Activated naive CD8-positive, alpha-beta T cell treated with anti-CD3 and anti-CD28 coated beads, Interleukin-2, amount 50 U/mL, for 16 hours (primary cell): ENCODE measurements at places on chromosomes 7 and 10.

DNA sequence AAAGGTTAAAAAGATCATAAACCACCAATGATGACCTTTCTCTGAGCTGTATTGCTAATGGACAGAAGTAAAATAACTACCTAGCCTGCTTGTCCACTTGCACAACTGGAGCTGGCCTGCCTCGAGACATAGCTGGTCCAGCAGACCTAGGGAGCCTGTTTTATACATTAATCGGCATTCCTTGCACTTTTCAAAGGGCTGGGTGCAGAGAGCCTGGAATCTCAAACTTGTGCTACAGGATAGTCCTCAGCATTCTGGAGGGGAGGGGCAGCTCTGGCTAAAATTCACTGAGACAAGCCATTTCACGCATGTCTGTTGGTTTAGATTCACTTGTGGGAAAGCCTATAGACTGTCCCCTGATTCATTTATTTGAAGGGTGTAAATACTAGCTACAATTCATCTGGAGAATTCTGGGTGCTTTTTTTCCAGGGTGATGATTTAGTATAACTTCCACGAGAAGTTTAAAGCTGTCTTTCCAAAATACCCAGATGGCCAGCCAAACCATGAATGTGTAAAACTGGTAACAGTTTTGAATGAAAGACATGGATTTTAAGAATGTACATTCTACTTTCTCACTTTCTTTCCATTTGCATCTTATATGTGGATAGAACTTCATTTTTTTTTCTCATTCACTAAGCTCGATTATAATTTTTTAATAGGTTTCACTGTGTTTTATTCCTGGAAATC, 389.4 kb downstream of the KCNMA1 start:
- no peak for DNase-seq

GRCh38 chr10:44237364-44238049, 147.4 kb downstream of the CXCL12 start:
- no peak for DNase-seq

DNA sequence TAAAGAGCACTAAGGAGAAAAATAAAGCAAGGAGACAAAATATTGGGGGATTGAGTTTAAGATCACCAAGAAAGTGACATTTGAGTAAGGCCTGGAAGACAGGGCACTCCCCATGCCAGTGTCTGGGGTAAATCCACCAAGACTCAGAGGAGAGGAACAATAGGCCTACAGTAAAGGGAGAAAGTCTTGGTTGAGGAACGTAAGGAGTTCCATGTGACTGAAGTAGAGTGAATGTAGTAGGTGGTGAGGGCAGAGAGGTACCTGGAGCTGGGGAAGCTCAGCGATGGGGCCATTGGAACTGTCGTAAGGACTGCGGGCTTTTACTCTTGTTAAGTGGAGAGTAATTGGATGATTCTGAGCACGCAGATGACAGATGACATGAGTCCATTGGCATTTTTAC, 69.4 kb downstream of the CPED1 start:
- no peak for DNase-seq

DNA sequence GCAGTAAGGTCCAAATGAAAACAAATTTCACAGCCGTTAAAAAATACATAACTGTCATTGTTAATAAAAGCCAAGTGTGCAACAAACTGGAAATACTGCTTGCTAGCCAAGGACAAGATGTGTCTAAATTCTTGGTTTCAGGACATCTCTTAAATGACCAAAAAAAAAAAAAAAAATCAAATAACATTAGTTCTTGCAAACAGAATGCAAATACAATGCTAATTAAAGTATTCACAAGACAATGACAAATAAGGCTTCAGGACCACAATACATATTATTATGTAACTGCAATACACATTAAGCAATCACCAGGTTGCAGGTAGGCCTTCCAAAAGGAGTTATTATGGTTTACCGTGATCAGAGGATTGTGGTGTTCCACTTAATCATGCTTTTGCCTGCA, 3.6 kb downstream of the ARHGAP21 start:
- no peak for DNase-seq

DNA sequence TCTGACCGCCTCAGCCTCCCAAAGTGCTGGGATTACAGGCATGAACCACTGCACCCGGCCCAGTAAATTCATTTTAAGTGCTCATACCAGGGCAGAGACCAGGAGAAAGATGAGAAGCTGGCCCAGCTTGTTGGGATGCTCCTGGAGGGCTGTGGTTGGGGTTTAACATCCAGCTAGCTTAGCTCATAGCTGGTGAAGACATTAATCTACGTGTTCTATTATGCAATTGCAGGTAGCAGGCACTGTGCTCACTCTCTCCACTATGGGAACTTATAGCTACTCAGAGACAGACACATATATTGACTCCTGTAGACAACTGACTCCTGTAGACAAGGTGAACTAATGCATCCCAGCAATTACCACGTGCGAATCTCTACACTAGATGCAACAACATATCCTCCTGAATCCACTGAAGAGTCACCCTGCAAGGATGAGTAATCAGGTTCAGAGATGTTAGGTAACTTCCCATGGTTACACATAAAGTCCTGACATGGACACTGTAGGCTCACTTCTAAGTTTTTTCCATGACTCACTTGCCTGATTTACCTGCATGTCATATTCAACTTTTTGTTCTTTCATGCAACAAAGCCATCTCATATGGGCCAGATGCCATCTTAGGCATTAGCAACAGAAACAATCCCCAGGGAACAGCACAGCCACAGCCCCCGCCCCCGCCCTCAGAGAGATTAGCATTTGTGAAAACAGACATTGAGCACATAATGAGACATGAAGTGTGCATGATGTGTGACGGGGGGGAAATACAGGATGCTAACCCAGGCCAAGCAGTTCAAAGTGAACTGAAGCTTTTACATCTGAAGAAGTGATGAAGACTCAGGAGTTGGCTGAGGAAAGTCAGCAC, 37.2 kb downstream of the ERLIN1 start:
- peak; percentile 6 for DNase-seq

- DNase-seq, result no peak
These were observed 19.3 kb downstream of the SPAG6 start for GRCh38 chr10:22364407-22365140.

DNA sequence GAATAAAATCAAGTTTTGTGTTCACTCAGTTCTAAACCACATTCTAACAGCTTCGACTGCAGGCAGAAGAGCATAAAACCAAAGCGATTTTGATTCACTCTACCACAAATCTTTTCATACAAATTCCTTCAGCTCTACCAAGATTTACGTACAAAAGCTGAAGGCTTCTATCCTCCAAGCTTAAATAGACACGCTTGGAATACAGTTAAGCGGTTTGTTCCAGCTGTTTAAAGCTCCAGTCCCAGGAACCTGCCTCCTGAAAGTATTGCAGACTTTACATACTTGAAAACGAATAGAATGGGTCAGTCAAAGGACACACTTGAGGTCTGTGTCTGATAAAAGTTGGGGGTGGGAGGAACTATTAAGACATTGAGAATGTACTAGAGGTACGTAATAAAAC, 102.9 kb downstream of the MPP7 start:
- DNase-seq, result no peak

DNA sequence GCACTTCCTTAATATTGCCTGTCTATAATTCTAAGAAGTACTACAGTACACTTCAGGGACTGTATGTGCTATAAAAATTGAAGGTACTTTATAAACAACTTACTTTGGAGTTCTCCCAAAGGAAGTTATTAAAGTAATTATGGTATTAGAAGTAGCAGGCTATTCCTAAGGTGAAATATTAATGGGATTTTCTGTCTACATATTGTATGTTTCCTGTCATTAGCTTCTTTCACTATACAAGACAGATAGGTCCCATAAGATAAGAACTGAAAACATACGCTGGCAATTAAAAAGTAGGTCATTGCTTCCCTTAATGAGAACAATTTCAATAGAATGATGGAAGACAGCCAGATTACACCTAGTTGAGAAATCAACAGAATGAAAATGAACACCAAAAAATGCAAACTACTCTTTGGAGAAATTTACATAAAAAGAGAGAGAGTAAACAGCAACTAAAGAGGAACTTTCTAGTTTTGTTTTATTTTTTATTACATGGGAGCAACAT, 147.0 kb downstream of the HBP1 start:
- no peak for DNase-seq

- no peak for DNase-seq
These were observed 335.3 kb downstream of the SUGCT start for GRCh38 chr7:40470091-40470592.

- DNase-seq, result no peak
These were observed 36.1 kb downstream of the CRHR2 start for GRCh38 chr7:30646154-30646553.

DNA sequence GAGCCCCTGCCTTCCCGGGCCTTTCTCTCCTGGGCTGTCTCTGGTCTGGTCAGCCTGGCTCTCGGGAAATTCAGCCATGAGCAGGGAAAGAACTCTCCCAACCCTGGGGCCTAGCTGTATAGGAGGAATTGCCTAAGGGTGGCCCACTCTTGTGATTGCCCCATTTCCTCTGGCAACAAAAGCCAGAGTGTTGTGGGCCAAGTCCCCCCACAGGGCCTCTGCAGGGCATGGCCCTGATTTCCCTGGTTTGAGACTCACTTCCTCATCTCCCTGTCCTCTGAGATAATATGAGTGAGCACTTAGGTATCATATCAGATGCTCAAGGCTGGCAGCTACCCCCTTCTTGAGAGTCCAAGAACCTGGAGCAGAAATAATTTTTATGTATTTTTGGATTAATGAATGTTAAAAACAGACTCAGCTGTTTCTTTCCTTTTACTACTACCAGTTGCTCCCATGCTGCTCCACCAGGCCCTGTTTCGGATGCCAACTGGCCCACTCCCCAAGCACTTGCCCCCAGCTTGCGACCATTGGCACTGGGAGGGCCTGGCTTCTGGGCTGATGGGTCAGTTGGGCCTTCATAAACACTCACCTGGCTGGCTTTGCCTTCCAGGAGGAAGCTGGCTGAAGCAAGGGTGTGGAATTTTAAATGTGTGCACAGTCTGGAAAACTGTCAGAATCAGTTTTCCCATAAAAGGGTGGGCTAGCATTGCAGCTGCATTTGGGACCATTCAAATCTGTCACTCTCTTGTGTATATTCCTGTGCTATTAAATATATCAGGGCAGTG, 11.4 kb downstream of the IRF5 start:
- DNase-seq, result no peak

DNA sequence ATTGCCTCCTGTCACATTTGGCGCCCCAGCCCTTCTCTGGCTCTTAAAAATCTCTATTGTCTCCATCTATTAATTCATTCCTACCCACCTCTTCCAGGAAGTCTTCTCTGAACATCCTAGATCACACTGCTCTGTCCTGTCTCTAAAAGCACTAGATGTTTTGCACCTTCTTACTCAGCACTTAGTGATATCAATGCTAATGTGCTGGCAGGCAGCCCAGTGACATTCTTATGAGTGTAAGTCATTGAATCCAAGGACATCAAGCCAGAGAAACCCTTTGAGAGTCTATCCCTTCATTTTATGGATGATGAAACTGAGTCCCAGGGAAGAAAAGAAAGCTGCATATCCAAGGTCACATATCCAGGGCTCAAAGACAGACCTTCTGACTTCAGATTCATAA, 48.3 kb upstream of the PAX2 start:
- no peak for DNase-seq

GRCh38 chr7:37150856-37151255, 297.8 kb downstream of the ELMO1 start:
- no peak for DNase-seq
